ENCODE measurements at places on chromosomes 3 and 15. TPM values are rescaled to one million over a fixed set of nuclear protein-coding genes. Genes with fewer than 3 reads are reported as not detected.

DNA sequence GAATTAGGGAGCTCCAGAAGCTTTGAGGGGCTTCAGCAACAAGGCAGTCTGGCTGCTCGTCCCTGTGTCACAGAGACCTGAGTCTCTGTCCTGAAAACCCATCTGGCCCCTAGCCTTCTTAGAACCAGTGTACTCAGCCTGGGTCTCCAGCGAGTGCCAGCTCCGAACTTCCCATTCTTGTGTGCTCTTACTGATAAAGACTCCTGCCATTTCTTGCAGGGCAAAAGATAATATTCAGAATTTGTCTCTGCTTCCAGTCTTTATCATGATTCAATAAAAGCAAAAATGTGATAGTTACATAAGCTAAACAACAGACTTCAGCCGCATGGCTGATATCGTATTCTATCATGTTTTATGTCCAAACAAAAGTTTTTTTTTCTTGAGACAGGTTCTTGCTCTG, 36.0 kb upstream of the BCL2A1 start:
- no peak for DNase-seq

DNA sequence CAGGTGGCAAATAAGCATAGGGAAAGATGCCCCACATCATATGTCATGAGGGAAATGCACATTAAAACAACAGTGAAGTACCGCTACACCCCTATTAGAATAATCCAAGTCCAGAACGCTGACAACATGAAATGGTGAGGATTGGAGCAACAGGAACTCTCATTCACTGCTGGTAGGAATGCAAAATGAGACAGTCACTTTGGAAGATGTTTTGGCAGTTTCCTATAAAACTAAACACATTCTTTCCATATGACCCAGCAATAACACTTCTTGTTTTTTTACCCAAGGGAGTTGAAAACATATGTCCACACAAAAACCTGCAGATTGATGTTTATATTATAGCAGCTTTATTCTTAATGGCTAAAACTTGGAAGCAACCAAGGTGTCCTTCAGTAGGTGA, 116.4 kb upstream of the TOPAZ1 start:
- DNase-seq = no peak

DNA sequence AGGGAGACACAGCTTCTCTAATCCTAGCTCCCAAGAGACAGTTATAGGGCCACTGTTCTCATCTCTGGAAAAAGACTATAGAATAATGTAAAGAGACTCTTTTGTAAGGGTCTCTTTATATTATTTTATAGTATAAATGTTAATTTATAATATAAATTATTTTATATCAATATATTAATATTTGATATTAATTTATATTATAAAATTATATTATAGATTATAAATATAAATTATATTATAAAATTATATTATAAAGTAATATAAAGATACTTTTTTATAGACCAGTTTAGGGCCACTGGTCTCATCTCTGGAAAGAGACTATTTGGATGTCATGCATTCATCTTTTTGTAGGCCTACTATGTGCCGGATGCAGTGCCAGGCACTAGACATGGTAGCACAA, 53.9 kb downstream of the SV2B start:
- DNase-seq = no peak

Gene MED12L
- total RNA-seq = 3.0 TPM

DNA sequence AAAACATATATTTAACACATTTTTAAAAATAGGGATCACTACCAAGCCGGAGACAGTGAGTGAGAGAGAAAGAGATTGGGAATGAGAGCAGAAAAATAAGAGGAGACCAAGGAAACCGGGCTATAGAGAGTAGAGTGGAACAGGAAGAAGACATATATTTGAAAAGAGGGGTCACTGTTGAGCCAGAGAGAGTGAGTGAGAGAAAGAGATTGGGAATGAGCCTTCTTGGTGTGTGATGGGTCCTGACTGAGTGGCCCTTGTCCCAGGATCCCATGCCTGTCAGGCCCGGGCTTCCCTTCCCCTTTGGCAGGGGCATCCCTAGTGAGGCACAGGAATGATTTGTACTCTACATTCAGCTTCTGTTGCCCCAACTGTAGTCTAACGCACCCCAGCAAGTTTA, 646.6 kb downstream of the NTRK3 start:
- DNase-seq = no peak

Gene GAP43
- total RNA-seq = not detected

GRCh38 chr3:76724706-76725105, 315.2 kb upstream of the ROBO2 start:
- DNase-seq = no peak

- no peak for DNase-seq
Observed at GRCh38 chr3:64578062-64578770, 109.6 kb downstream of the ADAMTS9 start.

GRCh38 chr3:135966271-135966961, 888 bp downstream of the PPP2R3A start:
- no peak for DNase-seq

All from activated CD4-positive, alpha-beta T cell treated with anti-CD3 and anti-CD28 coated beads for 36 hours (primary cell).